ENCODE measurements at places on chromosomes 1 and 21.

GRCh38 chr1:70465911-70466310 lies 54.8 kb downstream of the CTH start:
- DNase-seq, result no peak

GRCh38 chr1:35136780-35137179 lies 56.2 kb downstream of the SFPQ start:
- DNase-seq, result no peak

GRCh38 chr1:9203511-9203982 lies 31.0 kb upstream of the H6PD start:
- DNase-seq, result no peak

DNA sequence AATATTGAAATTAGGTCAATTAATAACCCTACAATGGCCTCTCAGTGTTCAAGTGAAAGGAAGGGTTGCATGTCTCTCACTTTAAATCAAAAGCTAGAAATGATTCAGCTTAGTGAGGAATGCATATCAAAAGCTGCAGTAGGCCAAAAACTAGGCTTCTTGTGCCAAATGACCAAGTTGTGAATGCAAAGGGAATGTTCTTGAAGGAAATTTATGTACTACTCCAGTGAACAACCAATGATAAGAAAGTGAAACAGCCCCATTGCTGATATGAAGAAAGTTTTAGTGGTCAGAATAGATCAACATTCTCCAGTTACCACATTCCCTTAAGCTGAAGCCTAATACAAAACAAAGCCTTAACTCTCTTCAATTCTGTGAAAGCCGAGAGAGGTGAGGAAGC lies 10.0 kb downstream of the MAEL start:
- no peak for DNase-seq

- no peak for DNase-seq
Observed at GRCh38 chr1:21955501-21956281, 18.6 kb upstream of the HSPG2 start.

- peak; percentile 67 for DNase-seq
Observed at GRCh38 chr1:198937231-198938031, 298.6 kb downstream of the PTPRC start.

DNA sequence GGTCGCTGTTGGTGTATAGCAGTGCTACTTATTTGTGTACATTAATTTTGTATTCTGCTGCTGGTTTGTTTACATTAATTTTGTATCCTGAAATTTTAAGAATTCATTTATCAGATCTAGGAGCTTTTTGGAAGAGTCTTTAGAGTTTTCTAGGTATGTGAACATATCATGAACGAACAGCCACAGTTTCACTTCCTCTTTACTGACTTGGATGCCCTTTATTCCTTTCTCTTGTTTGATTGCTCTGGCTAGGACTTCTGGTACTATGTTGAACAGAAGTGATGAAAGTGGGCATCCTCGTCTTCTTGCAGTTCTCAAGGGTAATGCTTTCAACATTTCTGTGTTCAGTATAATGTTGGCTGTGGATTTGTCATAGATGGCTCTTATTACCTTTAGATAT lies 1757.9 kb downstream of the BRINP3 start:
- DNase-seq, result no peak

DNA sequence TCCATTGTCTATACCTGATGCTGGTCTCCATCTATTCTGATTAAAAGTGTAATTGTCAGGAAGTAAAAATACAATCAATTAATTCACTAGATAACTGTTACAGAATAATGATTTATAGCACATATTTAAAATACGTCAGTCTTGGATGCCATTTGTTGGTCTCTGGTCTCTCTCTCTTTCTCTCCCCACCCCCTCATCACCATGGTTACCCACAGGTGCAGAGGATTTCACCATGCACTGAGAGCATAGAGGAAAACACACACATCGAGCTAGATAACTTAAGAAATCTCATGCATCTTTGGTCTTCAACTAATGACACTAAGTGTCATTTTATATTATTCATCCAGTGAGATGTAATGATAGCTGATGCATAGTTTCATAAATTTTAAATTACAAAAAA lies 33.4 kb downstream of the LRRC53 start:
- no peak for DNase-seq

- no peak for DNase-seq
Observed at GRCh38 chr1:152044386-152044785, 7.6 kb upstream of the S100A11 start.

DNA sequence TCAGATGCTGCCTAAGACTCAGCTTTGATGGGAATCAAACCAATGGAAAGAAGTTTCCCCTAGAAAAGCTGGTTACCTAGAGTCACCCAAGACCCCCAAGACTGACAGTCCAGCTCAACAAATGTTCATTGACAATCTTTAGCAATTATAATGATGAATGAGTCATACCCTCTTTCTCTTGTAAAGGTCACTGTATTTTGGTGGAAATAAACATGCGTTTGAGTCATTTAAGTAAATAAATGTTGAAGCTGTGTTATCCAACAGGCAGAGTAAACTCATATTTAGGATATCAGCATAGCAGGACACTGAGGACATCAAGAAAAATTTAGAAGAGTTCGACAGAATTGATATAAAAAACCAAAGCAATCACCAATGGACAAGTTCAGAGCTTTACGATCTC lies 295.9 kb downstream of the RGS7 start:
- no peak for DNase-seq

- DNase-seq, result no peak
Observed at GRCh38 chr1:58778385-58779000, 5.4 kb downstream of the JUN start.

DNA sequence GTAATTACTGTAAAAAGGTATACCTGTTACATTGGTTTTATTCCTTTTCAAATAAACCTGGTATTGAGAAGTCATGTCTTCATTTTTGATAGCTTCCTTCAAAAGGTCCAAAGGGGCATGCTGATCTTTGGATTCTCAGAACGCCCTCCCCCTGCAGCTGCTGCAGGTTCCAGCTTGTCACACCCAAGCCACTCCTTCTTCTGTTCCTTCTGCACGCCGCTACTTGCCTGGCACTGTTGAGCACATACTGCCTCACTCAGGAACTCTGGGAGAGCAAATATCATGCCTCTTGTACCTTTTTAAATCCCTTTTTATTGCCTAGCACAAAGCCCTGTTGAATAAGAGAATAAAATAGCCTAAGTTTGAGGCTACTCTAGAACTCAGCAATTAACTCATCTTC lies 136.9 kb downstream of the BARHL2 start:
- no peak for DNase-seq

DNA sequence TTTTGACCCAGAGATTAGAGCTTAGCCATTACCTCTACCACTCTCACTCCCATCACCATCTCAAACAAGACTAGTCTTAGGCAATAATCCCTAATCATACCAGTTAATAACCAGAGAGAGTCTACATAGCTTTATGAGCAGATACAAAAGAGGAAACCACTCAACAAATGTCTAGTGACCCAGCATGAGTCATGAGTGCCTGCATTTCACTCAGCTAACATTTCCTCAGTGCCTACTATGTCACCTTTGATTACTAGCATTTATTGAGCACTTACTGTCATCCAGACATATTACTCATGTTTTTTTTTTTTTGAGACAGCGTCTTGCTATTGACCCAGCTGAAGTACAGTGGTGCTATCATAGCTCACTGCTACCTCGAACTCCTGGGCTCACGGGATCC lies 35.9 kb upstream of the GALNT2 start:
- DNase-seq, result no peak

- no peak for DNase-seq
Observed at GRCh38 chr1:3895279-3895950, 4.7 kb downstream of the C1orf174 start.

GRCh38 chr1:85681087-85681486 lies 27.1 kb downstream of the ZNHIT6 start:
- DNase-seq, result no peak

DNA sequence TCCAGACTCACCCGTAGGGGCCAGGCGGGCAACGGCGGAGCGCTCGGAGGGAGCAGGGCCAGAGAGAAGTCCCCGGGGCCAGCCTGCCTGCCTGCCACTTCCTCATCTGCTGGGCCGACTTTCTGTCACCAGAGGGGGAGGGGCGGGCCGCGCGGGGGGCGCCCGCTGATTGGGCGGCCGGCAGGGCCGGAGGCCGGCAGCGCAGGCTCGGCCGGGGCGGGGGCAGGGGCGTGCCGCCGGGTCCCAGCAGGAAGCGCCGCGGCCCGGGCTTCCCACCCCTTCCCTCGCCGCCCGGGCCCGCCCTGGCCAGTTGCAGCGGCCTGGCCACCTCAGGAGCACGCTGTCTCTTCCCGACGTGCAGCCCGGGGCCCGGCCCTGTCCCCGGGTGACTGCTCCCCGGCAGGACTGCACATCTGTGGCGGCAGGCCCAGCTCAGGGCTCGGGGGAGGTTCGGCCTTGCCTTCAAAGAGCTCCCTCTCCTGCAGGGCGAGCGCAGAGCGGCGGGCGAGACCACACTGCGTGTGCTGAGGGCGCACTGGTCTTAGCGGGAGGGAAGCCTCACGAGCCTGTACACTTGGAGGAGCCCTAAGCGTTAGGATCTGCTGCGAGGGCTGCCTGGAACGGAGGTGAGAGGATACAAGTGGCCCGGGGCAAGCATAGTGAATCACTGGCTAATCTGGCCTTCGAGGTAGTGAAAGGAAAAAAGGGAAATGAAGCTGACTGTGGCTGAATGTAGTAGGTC lies at the start of gene ELOVL1:
ELOVL1 (minus strand) TSS at position 108 of the 742 bp plus-strand sequence. CDS start 2,402 bp downstream, outside the sequence.
- peak; percentile 83 for DNase-seq

GRCh38 chr21:39004634-39005501 lies 178.4 kb downstream of the PSMG1 start:
- no peak for DNase-seq

- DNase-seq, result no peak
Observed at GRCh38 chr1:197663162-197663953, 111.9 kb downstream of the DENND1B start.

GRCh38 chr21:15135867-15136629 lies 71.2 kb upstream of the NRIP1 start:
- no peak for DNase-seq

- DNase-seq, result no peak
Observed at GRCh38 chr1:13751458-13751871, 51.5 kb downstream of the PRDM2 start.

DNA sequence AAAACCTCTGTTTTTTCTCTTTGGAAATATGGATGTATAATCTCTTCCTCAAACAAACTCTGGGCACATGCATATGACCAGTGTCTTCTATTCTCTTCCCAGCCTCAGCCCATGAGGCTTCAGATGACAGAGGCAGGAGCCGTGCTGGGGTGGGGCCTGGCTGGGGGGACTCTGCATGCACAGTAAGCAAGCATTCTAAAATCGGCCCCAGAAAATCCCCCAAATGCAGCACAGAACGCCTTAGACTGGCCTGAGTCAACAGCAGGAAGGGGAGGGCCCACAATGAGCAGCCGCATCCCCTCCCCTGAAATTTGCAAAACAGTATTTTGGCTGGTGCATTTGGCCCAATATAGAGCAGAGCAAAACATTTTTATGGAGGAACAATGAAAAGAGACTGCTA lies 47.8 kb downstream of the ITPKB start:
- no peak for DNase-seq

DNA sequence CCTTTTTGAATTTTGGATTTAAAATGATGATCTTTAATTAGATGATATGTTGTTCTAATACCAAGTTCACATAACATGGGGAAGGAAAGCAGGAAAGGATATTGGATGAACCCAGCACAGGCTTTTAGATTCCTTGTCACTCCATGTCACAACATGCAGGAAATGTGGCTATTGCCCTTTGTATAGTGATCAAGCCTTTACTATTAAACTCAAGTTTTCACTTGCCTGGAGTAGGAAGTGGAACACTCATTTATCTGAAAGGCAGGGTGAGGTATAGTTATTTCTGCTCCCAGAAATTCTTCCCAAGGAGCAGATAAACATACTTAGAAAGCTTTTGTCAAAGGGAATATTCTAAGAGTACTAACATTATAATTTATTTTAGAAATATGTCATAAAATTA lies 37.2 kb upstream of the BCAS2 start:
- no peak for DNase-seq

- DNase-seq, result no peak
Observed at GRCh38 chr1:24319312-24319863, at the start of gene GRHL3. Gene GRHL3, plus strand, starts transcription at chr1:24319357. Its CDS starts 195 bp downstream, at chr1:24319552.

- no peak for DNase-seq
Observed at GRCh38 chr1:44557778-44558177, 116.5 kb downstream of the TMEM53 start.

DNA sequence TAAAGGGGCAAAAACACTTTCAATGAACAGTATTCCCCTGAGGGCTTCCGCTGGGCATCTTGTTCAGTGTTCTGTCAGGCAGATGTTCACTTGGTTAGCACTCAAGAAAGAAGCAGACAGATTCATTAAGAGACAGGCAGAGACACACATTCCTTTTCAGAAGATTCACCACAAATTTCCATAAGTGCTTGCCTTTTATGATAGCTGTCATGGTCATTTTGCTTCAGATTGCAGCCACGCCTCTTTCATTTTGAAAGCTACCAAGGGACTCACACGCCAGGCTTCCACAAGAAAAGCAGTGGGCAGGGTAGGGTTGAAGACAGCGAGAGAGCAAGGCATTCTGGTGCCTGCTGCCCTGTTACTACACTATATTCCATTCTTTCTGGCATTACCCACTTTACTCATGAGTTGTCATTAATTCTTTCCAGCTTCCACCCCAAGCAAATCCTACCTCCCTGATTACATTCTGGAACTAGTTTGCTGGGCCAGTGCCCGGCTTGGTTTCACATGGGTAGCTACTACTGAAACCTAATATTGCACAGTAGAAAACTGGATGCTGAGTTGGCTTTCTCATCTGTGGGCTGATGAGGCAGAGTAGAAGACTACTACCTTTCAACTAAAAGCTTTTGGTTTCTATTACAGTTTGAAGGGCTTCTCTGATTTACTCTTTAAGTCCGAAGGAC lies 91.2 kb upstream of the COL24A1 start:
- DNase-seq, result no peak

- DNase-seq, result no peak
Observed at GRCh38 chr1:158043232-158043631, 49.8 kb downstream of the KIRREL1 start.

GRCh38 chr21:41573902-41574690 lies 66.1 kb upstream of the TMPRSS2 start:
- no peak for DNase-seq

GRCh38 chr1:33379631-33380354 lies 51.1 kb downstream of the PHC2 start:
- no peak for DNase-seq

- peak; percentile 100 for DNase-seq
Observed at GRCh38 chr1:204151552-204152309, at the start of gene ETNK2. Gene ETNK2, minus strand, starts transcription at chr1:204152044. Its CDS starts 192 bp downstream, at chr1:204151852.

DNA sequence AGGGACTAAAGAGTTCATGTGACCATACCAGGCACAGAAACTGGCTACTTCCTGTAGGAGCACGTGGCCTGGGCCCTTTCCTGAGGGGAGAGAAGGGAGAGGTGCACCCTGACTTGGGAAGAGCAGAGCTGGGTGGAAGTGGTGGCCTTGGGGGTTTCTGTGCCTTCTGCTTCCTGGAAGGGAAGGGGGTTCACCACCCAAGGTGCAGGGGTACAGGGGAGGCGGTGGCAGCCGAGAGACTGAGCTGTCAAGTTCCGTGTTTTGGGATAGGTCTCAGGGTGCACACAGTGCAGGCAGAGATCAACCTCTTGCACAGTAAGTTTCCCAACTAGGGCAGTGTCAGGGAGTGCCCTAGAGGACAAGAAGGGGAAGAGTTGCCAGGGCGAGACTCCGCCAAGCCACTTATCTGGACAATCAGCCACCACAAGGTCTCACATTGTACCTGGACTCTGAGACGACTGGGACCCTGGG lies 10.1 kb downstream of the HECTD3 start:
- no peak for DNase-seq

GRCh38 chr1:189752461-189752995 lies 725.1 kb downstream of the BRINP3 start:
- no peak for DNase-seq

- DNase-seq, result no peak
Observed at GRCh38 chr1:59686170-59686569, 128.6 kb upstream of the HOOK1 start.
